ENCODE measurements at places on chromosomes 4 and X. TPM values are rescaled to one million over a fixed set of nuclear protein-coding genes. Genes with fewer than 3 reads are reported as not detected.
A peak's percentile ranks its signal among the peaks of the same experiment; 100 is the strongest.

GRCh38 chrX:24259544-24260240 lies 54.2 kb downstream of the SUPT20HL2 start:
- H3K36me3 ChIP-seq: no peaks in the 10 kb centered on the region
- DNase-seq: no peak
- H3K27me3 ChIP-seq: no peaks in the 10 kb centered on the region
- no peak overlapping the region for H3K4me3 ChIP-seq
- H3K27ac ChIP-seq: peak overlapping the region; percentile 17
- H3K4me1 ChIP-seq: no peaks in the 10 kb centered on the region

DNA sequence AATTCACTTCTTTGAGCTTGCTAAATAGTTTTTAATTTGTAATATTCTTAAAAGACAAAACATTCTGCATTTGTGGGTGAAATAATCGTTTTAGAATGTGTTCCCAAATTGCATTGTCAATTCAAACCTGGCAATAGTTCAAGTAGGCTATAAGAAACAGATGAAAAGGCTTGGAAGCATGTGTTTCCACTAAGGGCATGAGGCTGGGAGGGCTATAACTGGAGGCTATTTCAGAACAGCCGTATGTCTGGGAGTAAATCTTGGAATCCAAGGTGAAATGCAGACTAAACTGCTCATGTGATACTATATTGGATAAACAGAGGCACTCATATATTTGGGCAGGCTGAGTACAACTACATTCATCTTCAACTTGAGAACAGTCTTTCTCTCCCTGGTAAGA lies 117.4 kb upstream of the GRPR start:
- H3K27me3 ChIP-seq: no peaks in the 10 kb centered on the region
- H3K27ac ChIP-seq: no peak overlapping the region
- no peaks in the 10 kb centered on the region for H3K36me3 ChIP-seq
- DNase-seq: no peak
- H3K4me1 ChIP-seq: no peaks in the 10 kb centered on the region
- no peak overlapping the region for H3K4me3 ChIP-seq

GRCh38 chr4:139633661-139634060 lies 32.0 kb upstream of the MGST2 start:
- H3K27me3 ChIP-seq: no peaks in the 10 kb centered on the region
- no peaks in the 10 kb centered on the region for H3K36me3 ChIP-seq
- no peak overlapping the region for H3K27ac ChIP-seq

DNA sequence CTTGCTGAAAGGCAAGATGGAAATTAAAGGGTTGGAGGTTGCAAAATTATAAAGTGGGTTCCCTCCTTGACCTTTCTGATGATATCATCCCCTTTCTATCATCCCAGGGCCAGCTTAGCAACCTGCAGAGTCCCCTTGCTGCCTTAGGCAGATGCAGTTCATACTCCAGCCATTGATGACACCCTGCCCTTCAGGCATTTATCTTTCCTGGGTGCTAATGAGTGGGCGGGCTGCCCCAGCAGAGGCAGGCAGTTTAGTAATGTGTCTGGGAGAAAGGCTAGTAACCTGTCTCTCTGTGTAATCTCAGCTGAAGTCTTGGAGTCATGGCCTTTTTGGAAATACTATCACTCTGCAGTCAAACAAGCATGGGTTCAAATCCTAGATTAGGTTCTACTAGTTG lies 3.8 kb upstream of the FRMPD3 start:
- H3K27ac ChIP-seq: no peak overlapping the region
- no peaks in the 10 kb centered on the region for H3K4me1 ChIP-seq
- peaks cover 8% of the 10 kb centered on the region for H3K27me3 ChIP-seq
- H3K36me3 ChIP-seq: no peaks in the 10 kb centered on the region

GRCh38 chrX:7318241-7318640 lies 170.3 kb upstream of the PUDP start:
- no peak overlapping the region for H3K4me3 ChIP-seq
- no peak for DNase-seq
- no peaks in the 10 kb centered on the region for H3K4me1 ChIP-seq
- H3K36me3 ChIP-seq: no peaks in the 10 kb centered on the region

GRCh38 chr4:153000076-153000420 lies 63.9 kb downstream of the FHDC1 start:
- H3K27me3 ChIP-seq: no peaks in the 10 kb centered on the region

DNA sequence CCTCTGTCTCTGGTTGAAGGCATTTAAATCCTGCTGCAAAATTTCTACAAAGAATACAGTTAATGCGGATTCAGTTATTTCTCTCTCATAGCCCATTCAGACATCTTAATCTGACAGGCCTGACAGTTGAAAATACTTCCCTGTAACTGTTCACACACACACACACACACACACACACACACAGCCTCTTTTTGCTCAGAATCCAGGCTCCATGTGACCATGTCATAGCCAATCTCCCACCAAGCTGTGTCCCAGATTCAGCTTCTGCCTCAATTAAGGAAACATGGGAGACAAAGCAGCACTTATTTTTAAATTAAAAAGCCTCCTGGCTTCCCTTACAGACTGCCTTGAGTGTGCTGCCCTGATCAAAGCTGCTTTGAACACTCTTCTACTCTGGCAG lies 49.3 kb upstream of the EFHC2 start:
- no peak for DNase-seq
- H3K27me3 ChIP-seq: no peaks in the 10 kb centered on the region
- no peak overlapping the region for H3K27ac ChIP-seq
- H3K4me3 ChIP-seq: no peak overlapping the region
- no peaks in the 10 kb centered on the region for H3K4me1 ChIP-seq

- no peak for DNase-seq
- H3K27ac ChIP-seq: no peak overlapping the region
- no peaks in the 10 kb centered on the region for H3K4me1 ChIP-seq
- no peaks in the 10 kb centered on the region for H3K36me3 ChIP-seq
- no peak overlapping the region for H3K4me3 ChIP-seq
These were observed 36.9 kb downstream of the STARD8 start for GRCh38 chrX:68684291-68684918.

DNA sequence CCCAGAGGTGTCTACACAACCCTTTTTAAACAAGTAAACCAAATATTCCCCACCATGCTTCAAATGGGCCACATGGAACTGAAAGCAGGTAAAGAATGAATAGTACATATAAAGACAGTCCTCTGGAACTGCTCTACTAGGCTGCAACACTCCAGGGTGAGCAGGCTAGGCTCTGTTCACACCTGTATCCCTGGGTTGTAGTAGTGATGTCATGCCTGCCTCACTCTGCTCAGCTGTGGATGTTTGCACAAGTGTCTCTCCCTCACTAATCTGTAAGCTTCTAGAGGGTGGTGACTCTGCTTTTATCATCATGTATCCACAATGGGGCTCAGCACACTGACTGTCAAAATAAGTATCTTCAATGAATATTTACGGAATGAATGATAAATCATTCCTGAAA lies 20.4 kb downstream of the LEF1 start:
- H3K4me1 ChIP-seq: no peaks in the 10 kb centered on the region
- no peak overlapping the region for H3K27ac ChIP-seq
- H3K36me3 ChIP-seq: no peaks in the 10 kb centered on the region
- no peaks in the 10 kb centered on the region for H3K27me3 ChIP-seq

DNA sequence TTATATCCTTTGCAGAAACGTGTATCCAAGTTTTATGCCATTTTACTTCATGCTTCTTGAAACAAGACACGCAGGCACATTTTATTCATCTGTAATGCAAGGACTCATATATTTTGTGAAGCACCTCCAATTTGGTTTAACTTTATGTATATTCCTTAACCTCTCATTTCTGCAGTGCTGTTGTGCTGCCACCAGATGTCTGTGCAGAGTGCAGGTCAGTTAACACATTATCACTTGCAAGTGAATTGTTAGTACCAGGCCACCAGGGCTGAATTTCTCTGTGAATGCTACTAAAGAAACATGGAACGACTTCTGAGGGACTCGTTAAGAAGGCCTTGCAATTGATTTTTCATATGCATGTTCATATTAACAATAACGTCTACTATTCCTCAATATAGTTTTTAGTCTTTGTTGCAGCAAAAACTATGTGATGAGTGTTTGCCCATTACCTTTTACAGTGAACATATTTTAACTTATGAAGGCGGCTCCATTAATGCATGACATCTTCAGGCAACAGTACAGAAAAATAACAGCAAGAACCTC lies 770.3 kb downstream of the NLGN4X start:
- H3K27ac ChIP-seq: no peak overlapping the region
- no peak overlapping the region for H3K4me3 ChIP-seq
- DNase-seq: no peak
- H3K27me3 ChIP-seq: no peaks in the 10 kb centered on the region

DNA sequence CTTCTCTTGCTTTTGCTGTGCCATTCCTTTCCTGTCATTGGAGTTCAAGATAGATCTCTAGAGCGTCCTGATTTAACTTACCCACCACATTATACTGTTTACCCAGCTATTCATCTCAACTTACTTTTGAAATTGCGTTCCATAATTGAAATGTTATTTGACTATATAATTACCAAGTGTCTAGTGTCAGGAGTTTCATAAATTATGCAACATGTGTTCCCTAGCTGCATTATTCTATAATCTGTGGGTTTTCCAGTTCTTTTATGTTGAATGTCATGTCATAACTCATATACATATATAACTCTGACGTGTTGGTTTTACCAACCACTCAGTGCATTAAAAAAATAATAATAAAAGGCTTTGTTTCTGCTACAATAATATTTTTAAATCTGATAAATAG lies 285.9 kb upstream of the ARSJ start:
- H3K27ac ChIP-seq: peak overlapping the region; percentile 28
- no peaks in the 10 kb centered on the region for H3K27me3 ChIP-seq
- H3K4me3 ChIP-seq: no peak overlapping the region
- peaks cover 10% of the 10 kb centered on the region for H3K4me1 ChIP-seq

DNA sequence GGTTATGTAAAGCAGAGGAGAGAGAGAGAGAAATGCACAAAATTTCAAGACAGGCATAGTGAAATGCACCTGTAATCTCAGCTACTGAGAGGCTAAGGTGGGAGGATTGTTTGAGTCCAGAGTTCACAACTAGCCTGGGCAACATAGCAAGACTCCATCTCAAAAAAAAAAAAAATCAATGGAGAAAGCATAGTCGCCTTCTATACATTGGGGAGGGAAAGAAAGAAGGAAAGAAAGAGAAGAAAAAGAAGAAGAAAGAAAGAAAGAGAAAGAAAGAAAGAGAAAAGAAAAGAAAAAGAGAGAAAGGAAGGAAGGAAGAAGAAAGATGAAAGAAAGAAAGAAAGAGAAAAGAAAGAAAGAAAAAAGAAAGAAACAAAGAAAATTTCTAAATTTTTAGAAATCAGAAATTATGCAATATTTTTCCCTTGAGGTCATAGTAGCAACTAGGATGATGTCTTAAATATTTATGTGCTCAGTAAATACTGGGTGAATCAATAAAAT lies 53.4 kb downstream of the DKK2 start:
- no peak overlapping the region for H3K27ac ChIP-seq
- no peaks in the 10 kb centered on the region for H3K36me3 ChIP-seq
- no peak for DNase-seq
- no peaks in the 10 kb centered on the region for H3K27me3 ChIP-seq
- no peaks in the 10 kb centered on the region for H3K4me1 ChIP-seq

GRCh38 chr4:46211406-46211805 lies 87.6 kb upstream of the GABRG1 start:
- H3K27ac ChIP-seq: no peak overlapping the region
- no peak for DNase-seq
- H3K4me3 ChIP-seq: no peak overlapping the region
- no peaks in the 10 kb centered on the region for H3K4me1 ChIP-seq
- no peaks in the 10 kb centered on the region for H3K27me3 ChIP-seq

- no peaks in the 10 kb centered on the region for H3K36me3 ChIP-seq
- H3K27ac ChIP-seq: no peak overlapping the region
- DNase-seq: no peak
- H3K4me1 ChIP-seq: no peaks in the 10 kb centered on the region
- no peaks in the 10 kb centered on the region for H3K27me3 ChIP-seq
These were observed 57.1 kb upstream of the CYSLTR1 start for GRCh38 chrX:78384486-78384885.

- H3K27ac ChIP-seq: no peak overlapping the region
- no peaks in the 10 kb centered on the region for H3K36me3 ChIP-seq
- no peaks in the 10 kb centered on the region for H3K4me1 ChIP-seq
These were observed 85.4 kb downstream of the WFS1 start for GRCh38 chr4:6355052-6355451.

DNA sequence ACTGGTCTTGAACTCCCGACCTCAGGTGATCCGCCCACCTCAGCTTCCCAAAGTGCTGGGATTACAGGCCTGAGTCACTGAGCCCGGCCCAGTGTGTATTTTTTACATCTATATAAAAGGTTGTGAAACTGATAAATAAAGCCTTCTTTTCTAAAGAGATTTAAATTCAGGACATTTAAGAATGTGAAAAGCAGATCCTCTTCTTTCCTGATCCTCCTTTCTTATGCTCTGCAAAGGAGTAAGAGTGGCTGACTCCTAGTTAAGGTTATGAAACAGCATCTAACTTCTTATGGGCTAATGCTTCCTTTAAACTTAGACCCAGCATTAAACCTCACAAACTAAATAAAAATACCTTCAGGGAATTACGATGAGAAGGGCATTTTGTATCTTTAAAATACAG lies 197.7 kb upstream of the MAB21L2 start:
- H3K36me3 ChIP-seq: no peaks in the 10 kb centered on the region
- no peak overlapping the region for H3K4me3 ChIP-seq
- H3K27me3 ChIP-seq: no peaks in the 10 kb centered on the region
- DNase-seq: no peak

P2RY4 gene
- 0.20 TPM for total RNA-seq

CYBB gene
- total RNA-seq: 2.6 TPM

THOC2 gene
- 20.4 TPM for total RNA-seq

TAF7L gene
- total RNA-seq: not detected

GAGE12H gene
- total RNA-seq: not detected

SOX3 gene
- total RNA-seq: not detected

Measured in pancreas (tissue), 10 donors.